ENCODE measurements at places on chromosomes 4 and X.

- DNase-seq, result no peak
Measured at GRCh38 chrX:20487227-20487626, 220.5 kb upstream of the RPS6KA3 start.

GRCh38 chr4:83413676-83414075 is 41.9 kb downstream of the HELQ start:
- no peak for DNase-seq

DNA sequence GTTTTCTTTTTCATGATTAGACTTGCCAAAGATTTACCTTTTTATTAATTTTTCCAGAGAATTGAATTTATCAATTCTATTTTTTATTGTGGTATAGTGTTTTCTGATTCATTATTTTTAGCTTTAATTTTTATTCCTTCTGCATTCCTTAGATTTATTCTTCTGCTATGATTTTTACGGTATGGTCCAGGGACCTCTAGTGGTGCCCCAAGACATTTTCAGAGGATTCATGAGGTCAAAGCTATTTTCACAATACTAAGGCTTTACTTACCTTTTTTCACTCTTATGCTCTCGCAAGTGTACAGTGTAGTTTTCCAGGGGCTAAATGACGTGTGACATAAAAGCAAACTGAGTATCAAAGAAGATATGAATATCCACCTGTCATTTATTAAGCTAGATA is 8.0 kb downstream of the RADX start:
- no peak for DNase-seq

DNA sequence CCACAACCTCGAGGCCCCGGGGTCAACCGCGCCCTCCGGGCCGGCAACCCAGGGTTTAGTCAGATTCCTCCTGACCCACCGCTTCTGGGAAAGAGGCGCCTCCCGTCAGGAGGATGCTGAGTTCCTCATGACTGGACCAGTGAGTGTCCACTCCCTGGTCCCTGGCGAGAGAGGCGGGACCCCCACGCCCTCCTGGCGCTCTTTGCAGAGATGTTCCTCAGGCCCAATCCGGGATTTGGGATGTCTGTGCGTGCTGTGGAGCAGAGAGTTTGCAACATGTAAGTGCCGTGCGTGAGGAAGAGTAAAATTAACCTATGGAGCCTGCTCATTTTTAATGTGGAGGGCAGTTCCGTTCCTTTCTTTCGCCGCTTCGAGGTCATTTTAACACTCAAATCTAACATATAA is 824 bp upstream of the UGDH start:
- DNase-seq, result no peak

GRCh38 chr4:181761156-181761555 is 482.0 kb upstream of the TENM3 start:
- no peak for DNase-seq
